ENCODE measurements at places on chromosomes 2 and 18.
A peak's percentile ranks its signal among the peaks of the same experiment; 100 is the strongest.

- DNase-seq: no peak
Measured at GRCh38 chr2:217661378-217661777, 341.4 kb downstream of the TNS1 start.

- DNase-seq: no peak
Measured at GRCh38 chr18:45464619-45465018, 150.7 kb upstream of the SLC14A2 start.

- DNase-seq: peak; percentile 81
Measured at GRCh38 chr2:231714639-231715498, 6.5 kb downstream of the PTMA start.

GRCh38 chr18:35968278-35968880 lies 4.1 kb upstream of the RMP24 start:
- DNase-seq: no peak

DNA sequence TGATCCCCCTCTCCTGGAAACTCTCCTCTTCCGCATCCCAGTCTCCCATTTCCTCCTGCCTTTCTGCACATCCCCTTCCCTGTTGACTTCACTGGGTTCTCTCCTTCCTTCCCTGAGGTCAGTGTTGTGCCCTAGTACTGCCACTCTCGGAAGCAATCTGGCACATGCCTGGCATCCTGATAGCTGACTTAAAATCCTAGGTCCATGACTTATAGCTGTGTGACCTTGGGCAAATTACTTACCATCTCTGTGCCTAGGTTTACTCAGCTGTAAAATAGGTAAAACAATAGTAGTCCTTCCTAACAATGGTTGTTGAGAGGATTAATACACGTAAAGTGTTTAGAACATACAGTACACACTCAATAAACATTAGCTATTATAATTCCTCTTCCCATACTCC lies 9.3 kb downstream of the EVA1A start:
- no peak for DNase-seq

DNA sequence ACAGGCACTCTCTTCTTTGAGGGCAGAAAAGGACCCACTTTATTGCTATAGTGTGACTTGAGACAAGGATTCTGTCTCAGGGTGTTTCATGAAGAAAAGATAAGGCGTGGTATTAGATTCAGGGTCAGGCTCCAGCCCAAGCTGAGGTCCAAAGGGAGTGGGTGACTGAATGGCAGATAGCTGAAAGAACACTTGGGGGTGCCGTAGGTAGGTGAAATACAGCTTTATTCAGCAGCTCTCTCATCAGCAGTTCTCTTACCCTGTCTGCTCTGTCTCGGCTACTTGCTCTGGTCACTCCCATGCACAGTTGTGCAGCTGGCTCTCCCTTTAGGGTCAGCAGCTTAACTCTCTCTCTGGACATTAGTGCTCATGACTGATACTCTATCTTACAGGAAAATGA lies 379.9 kb downstream of the LPIN1 start:
- no peak for DNase-seq

DNA sequence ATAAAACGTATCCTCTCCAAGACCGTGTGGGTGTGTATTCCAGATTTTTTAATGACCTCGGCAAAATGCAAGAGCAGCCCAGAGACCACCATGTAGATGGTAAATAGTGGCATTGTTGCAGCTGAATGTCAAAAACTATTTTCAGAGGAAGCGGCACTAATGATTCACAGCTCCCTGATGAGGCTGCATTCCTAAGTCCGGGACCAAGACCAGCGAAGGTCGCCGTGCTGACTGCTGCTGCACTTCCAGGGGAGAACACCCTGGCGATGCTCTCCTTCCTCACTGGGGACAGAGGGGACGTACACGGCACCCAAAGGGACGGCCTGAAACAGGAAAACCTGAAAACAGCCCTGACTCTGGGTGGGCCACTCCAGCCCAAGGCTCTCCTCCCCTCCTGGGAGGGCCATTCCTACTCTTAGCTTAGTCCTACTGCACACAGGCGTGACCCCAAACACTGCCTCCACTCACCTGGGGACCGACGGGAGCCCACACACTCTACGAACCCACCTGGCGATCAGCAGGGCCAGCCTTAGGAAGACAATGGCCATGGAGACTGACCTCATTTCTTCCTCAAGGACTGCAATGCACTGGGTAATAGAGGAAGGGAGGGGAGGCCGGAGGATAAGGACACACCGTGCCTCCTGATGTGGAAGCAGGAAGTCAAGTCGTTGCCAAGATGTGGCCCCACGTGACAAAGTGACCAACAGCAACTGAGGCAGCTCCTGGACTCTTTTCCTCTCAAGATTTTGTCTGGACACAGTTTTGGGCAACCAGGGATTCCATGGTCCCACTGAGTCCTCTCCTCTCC lies 82.8 kb downstream of the ZNF516 start:
- no peak for DNase-seq

GRCh38 chr18:8959551-8960135 lies 142.9 kb upstream of the NDUFV2 start:
- no peak for DNase-seq

DNA sequence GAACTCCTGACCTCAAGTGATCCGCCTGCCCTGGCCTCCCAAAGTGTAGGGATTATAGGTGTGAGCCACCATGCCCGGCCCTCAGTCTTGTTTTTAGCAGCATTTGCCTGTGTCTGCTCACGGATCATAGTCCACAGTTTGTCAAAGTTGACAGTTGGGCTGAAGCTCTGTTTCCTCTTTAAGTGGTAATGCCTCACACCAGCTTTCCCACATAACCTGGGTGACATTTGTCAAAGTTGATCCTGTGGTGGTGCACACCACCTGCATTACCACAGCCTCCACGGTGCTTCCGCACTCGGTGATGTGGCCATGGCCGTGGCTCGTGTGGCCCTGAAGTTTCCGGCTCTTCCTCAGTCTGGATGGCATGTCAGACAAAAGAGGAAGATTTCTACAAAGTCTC lies 27.1 kb downstream of the RAB31 start:
- no peak for DNase-seq

DNA sequence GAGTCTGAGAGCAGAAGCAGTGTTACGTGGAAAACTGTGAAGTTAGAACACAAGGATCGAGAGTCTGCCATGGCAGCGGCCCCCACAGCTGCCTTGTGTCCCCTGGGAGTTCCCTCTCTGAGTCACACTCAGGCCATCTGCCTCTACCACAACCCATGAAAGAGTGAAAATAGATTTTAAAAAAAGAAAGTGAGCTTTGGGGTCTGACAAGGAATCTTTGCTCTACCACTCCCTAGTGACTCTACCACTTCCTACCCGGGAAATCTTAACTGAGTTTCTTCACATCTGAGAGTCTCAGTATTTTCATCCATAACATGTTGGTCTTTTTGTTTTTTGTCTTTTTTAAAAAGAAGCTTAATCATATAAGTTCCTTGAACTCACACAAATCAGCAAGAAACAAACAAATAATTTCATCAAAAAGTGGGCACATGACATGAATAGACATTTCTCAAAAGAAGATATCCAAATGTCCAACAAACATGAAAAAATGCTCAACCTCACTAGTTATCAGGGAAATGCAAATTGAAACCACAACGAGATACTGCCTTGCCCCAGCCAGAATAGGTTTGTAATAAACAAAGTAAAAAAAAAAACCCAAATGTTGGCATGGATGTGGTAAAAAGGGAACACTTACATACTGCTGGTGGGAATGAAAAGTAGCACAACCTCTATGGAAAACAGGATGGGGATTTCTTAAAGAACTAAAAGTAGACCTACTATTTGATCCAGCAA lies 2.4 kb upstream of the MSGN1 start:
- DNase-seq: no peak

DNA sequence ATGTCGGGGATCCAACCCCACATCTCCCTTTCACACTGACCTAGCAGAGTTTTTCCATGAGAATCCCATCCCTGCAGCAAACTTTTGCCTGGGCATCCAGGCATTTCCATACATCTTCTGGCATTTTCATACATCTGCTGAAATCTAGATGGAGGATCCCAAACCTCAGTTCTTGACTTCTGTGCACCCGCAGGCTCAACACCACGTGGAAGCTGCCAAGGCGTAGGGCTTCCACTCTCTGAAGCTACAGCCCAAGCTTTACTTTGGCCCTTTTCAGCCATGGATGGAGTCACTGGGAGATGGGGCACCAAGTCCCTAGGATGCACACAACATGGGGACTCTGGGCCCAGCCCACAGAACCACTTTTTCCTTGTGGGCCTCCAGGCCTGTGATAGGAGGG lies 32.2 kb upstream of the TEX51 start:
- no peak for DNase-seq

- no peak for DNase-seq
Measured at GRCh38 chr2:216083464-216084281, 2.0 kb downstream of the TMEM169 start.

GRCh38 chr2:143152637-143153036 lies 23.4 kb downstream of the ARHGAP15 start:
- no peak for DNase-seq

DNA sequence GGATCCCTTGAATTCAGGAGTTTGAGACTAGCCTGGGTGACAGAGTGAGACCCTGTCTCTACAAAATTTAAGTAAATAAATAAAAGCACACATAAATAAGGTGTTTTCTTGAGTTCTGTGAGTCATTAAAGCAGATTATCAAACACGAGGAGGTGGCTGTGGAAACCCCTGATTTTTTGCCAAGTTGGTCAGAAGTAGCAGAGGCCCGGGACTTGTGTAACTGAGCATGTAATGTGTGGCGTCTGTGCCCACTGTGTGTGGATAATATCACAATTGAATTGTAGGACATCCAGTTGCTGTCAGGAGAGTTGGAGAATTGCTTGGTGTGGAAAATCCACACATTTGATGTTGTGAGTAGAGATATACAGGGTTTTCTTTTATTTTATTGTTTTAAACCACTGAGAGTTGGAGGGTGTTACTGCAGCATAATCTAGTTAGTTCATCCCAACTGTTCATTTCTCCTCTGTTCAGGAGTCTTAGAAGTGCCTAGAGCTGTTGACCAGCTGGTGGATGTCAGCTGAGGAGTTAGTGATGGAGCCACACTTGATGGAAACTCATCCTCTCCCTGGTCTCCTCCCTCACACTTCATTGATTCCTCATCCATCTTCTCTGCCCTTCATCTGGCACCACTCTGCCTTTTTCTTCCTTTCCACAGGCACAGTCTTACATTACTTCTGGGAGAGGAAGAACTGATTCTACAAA lies 45.9 kb upstream of the RHOB start:
- no peak for DNase-seq

- DNase-seq: no peak
Measured at GRCh38 chr2:179664972-179665812, 196.2 kb downstream of the ZNF385B start.

- DNase-seq: no peak
Measured at GRCh38 chr2:48694149-48694548, 61.4 kb downstream of the LHCGR start.

GRCh38 chr18:10270151-10270571 lies 184.3 kb upstream of the APCDD1 start:
- no peak for DNase-seq

GRCh38 chr2:61660511-61661388 lies 122.6 kb upstream of the XPO1 start:
- no peak for DNase-seq

Measured in progenitor cell of endocrine pancreas (in vitro differentiated cells).